PC-9 (cell line): ENCODE measurements at places on chromosomes 12 and 14. TPM values are rescaled to one million over a fixed set of nuclear protein-coding genes. Genes with fewer than 3 reads are reported as not detected.

The KLRF1 gene
- total RNA-seq = not detected in 2 replicates

DNA sequence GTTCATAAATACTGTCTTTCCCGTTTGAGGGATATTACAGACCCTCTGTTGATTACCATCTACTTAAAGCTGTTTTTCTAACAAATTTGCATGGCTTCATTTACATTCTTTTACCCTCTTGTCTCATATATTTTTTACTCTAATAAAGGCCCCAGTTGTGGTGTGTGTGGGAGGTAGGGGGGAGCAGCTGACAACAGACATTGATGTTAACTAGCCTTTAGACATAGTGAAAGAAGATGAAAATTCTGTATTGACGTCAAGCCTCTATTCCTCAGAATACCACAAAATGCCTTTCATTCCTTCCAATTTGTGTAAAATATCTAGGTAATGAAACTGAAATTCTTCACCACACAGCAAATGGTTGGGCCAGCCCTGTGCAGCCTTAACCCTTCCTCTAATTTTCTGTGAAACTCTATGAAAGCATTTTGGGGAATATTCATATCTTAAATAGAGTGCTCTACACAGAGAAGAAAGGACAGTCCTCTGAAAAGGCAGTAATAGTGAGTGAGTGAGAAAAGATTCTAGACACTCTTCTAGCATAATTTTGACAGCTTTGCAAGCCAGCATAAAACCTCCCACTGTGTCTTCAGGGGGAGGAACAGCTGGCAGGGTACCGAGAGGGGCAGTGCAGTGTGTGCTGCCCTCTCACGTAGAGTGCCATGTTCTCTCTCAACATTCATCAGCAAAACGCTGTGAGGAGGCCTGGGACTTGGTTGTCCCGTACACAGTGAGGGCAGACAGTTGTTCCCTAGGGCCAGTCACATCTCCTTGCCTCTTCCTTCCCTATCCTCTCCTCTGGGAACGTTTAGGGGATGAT lies 20.1 kb upstream of the CERS5 start:
- DNase-seq = no peak

DNA sequence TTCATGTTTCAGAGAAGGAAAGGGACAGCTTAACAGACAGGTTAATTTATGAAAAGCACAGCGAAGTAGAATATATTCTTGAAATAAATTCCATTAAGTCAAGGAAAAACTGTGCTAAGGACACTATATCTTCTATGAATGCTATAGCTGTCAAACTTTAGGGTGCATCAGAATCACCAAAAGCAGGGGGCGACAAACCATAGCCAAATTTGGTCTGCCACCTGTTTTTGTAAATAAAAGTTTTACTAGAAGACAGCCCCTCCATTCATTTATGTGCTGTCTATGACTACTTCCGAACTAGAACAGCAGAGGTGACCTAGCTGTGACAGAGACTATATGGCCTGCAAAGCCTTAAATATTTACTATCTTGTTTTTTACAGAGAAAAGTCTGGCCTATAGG lies 25.9 kb downstream of the PPP4R3A start:
- no peak for DNase-seq

DNA sequence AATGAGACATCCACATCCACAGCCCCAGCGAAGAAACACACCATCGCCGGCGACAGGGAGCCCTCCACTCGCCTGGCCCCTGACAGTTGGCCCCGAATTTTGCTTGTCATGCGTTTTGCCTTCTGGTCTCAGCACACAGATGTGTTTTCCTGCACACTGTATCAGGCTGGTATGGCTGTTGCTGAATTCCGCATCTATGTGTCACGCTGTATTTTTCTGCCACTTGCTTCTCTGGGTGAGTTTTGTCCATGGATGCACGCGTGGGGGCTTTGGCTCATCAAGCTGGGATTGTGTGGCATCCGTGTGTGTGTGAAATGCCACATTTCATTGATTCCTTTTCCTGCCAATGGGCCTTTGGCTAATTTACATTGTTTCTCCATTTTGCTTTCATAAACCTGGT lies 26.5 kb downstream of the ARL6IP4 start:
- DNase-seq = no peak

GRCh38 chr14:63633801-63634200 lies 7.9 kb downstream of the WDR89 start:
- DNase-seq = no peak

DNA sequence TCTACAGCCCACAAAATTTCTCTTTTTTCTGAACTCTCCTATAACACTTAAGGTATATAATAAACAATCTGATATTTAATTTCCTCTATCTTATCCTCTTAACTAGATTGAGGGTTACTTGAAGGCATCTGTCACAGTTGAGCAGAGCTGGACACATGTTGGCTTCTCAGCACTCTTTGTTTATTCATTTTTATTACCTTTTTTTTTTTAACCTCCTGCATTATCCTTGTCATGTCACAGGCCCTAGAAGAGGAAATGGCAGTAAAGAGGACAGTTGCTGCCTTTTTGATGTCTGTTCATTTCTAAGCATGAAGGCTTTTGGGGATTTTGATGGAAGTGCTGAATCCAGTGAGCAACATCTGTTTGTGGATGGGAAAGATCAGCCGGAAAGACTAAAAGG lies 32.5 kb upstream of the EVL start:
- DNase-seq = no peak
